ENCODE measurements at places on chromosomes 7 and 10.
A peak's percentile ranks its signal among the peaks of the same experiment; 100 is the strongest.

- no peak for DNase-seq
These were observed 360.1 kb downstream of the TNS3 start for GRCh38 chr7:47221826-47222225.

DNA sequence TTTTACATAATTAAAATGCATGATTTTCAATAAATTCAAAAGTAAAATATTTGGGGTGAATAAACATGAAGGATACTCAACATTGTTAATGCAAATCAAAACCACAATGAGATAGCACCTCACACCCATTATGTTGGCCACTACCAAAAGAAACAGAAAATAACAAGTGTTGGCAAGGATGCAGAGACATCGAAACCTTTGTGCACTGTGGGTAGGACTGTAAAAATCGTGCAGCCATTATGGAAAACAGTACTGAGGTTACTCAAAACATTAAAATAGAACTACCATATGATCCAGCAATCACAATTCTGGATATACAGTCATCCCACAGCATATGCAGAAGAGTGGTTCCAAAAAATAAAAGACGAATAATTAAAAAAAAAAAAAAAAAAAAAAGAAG is 13.1 kb downstream of the EZH2 start:
- DNase-seq = no peak

DNA sequence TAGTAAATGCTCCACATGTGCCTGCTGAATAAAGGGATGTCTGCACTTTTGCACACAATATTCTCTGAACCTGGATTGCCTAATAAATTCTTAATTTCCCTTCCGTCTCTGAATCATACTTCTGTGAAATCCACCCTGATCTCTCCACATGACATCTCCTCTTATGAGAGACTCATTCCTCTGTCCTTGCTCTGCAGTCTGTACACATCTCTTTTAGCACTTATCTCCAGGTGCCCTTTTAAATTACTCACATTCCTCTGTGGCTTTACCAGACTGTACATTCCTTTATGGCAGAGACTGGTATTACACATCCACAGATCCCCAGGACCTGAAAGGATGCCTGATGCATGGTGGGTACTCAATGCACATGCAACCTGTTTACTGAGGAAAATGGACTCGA is 527.6 kb downstream of the PHTF2 start:
- DNase-seq = no peak

DNA sequence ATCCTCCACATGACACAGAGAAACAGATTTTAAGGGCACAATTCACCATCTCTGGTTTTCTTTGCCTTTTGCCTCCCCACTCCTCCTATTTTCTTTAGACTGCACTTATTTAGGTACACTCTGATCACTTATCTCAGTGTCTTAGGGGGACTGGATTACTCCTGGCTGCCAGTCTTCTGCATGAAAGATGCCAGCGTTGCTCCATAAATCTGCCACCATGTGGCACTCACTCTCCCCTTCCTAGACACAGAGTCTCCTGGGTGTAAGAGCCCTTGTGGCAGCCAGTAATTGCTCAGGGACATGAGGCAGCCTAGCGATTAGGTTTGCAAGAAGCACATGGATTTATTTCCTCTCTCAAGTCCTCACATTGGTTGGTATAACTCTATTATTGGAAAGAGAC is 34.5 kb upstream of the RBM20 start:
- DNase-seq = no peak

- no peak for DNase-seq
These were observed 22.2 kb upstream of the BMPER start for GRCh38 chr7:33882950-33883670.

- peak; percentile 58 for DNase-seq
These were observed 115.9 kb upstream of the EEPD1 start for GRCh38 chr7:36037121-36037662.

- DNase-seq = no peak
These were observed 37.1 kb upstream of the SEC61G start for GRCh38 chr7:54796150-54796549.

GRCh38 chr7:31478721-31479120 is 35.2 kb upstream of the ITPRID1 start:
- no peak for DNase-seq

DNA sequence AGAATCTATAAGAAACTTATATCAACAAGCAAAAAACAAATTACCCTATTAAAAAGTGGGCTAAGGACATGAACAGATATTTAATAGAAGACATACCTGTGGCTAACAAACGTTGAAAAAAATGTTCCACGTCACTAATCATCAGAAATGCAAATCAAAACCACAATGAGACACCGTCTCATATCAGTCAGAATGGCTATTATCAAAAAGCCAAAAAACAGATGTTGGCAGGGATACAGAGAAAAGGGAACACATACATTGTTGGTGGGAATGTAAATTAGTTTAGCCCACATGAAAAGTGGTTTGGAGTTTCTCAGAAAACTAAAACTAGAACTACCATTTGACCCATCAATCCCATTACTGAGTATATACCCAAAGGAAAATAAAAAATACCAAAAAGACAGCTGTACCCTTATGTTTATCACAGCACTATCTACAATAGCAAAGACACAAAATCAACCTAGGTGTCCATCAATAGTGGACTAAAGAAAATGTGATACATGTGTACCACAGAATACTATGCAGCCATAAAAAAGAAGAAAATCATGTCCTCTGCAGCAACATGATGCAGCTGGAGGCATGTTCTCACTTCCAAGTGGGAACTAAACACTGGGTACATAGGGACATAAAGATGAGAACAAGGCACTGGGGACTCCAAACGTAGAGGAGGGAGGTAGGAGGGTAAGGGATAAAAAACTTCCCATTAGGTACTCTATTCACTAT is 83.8 kb upstream of the TMEM168 start:
- no peak for DNase-seq

DNA sequence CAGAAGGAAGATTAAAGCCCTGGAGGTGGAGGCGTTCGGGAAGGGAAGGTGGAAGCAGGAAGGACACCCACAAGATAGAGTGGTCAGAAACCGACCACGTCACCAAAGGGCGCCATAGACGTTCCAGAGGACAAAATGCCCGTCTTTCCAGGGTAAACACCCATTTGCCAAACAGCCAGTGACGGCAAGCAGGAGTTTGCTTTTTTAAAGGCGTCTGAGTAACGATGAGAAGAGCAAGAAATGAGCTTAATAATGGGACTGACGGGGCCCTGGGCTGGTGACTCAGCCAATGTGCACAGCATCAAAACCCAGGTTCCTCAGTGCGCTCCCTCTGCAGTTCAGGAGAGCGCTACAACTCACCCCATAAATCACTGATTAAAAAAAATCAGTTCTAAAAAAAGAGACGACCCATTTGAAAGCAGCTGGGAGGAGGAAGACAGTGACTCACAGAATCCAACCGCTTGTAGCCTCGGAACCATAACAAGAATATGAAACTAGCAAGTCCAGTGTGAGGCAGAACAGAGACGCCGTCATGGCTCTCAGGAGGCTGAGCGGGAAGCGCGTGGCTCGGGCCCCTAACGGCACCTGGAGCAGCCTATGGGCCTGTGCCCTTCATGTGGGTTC is 5.9 kb downstream of the DIP2C start:
- no peak for DNase-seq

GRCh38 chr7:39016609-39017008 is 38.9 kb downstream of the POU6F2 start:
- peak; percentile 1 for DNase-seq

DNA sequence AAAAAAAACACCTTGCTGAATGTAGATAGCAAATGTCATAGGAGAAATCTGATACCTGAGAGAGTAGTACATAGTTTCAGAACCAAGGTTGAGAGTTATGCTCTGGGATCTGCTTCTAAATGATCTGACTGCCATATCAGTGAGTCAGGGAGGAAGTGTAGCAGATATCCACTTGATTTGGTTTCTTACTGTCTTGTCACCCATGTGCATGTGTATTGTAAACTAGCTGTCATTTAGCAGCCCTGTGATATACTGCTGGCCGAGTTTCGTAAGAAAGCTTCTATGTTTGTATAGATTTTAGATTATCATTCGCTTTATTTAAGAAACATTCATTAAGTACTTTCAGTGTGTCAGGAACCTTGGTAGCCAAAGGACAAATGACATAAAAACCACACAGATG is 42.0 kb downstream of the SP4 start:
- DNase-seq = no peak

GRCh38 chr10:88546497-88546896 is 36.6 kb downstream of the RNLS start:
- no peak for DNase-seq

DNA sequence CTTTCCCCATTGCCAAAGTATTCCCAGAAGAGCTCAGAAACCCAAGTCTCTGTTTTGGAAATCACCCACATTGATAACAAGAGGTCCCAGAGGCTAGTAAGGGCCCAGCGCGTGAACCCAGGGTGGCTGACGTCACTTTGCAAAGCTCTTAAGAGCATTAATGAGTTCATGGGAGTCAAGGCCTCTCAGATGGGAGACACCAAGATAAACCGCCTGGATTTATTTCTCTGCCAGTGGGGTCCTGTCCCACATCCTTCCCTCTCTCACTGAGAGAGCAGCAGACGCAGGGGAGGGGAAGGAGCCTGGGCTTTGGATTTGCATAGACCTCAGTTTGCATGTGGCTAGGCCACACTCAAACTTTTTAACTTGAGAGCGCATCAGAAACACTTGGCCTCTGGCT is 184.8 kb upstream of the PDE1C start:
- peak; percentile 17 for DNase-seq

DNA sequence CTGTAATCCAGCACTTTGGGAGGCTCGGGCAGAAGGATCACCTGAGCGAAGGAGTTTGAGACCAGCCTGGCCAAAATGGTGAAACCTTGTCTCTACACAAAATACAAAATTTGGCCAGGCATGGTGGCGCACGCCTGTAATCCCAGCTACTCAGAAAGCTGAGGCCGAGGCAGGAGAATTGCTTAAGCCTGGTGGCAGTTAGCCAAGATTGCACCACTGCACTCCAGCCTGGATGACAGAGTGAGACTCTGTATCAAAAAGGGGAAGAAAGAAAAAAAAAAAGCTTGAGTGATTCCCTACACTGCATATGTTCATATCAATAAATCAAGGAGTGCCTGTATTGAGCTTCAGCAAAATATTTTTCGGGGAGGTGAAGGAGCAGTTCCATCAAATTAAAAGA is 45.8 kb upstream of the SRRM3 start:
- no peak for DNase-seq

DNA sequence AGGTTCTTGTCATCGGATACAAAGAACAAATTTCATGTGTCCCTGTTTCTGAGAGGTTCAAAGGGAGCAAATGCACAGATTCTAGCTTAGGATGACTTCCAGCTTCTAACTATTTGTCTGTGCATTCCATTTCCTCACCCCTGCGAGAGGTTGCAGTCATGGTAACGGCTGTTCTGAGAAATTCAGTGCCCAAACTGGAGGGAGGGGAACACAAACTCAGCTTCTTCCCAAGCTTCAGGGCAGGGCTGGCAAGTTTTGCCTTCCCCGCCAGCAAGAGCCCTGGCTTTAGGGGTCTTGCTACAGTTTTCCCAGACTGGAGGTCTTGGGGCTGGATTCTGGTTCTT is 11.1 kb downstream of the FAS start:
- DNase-seq = no peak

DNA sequence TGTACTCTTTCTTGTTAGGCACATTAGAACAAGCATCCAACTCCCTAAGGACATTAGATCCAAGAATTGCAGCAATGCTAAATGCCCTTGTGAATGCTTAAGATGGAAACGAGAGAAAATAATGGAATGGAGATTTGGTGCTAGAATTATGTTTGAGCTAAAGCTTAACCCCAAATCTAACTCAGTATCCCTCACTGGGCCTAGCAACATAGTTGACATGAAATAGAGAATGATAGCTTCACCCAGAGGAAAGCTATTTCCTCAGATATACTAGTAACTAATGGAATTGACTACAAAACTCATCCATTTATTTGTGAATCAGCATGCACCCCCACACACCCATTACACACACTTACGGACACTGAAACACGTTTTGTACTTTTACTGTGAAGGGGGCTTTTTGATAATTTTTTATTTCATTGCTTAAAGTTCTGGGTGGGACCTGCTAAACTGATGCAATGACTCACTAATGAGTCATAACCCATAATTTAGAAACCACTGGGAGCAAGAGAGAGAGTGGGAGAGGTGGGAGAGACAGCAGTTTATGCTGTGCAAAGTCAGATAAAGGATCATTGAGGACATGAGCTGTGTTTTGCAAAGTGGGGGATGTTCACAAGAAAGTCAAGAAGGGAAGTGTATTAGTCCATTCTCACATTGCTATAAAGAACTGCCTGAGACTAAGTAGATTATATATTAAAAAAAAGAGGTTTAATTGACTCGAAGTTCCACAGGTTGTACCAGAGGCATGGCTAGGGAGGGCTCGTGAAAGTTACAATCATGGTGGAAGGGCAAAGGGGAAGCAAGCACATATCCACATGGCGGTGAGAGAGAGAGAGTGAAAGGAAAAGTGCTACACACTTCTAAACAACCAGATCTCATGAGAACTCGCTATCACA is 382.7 kb downstream of the SFMBT2 start:
- no peak for DNase-seq

DNA sequence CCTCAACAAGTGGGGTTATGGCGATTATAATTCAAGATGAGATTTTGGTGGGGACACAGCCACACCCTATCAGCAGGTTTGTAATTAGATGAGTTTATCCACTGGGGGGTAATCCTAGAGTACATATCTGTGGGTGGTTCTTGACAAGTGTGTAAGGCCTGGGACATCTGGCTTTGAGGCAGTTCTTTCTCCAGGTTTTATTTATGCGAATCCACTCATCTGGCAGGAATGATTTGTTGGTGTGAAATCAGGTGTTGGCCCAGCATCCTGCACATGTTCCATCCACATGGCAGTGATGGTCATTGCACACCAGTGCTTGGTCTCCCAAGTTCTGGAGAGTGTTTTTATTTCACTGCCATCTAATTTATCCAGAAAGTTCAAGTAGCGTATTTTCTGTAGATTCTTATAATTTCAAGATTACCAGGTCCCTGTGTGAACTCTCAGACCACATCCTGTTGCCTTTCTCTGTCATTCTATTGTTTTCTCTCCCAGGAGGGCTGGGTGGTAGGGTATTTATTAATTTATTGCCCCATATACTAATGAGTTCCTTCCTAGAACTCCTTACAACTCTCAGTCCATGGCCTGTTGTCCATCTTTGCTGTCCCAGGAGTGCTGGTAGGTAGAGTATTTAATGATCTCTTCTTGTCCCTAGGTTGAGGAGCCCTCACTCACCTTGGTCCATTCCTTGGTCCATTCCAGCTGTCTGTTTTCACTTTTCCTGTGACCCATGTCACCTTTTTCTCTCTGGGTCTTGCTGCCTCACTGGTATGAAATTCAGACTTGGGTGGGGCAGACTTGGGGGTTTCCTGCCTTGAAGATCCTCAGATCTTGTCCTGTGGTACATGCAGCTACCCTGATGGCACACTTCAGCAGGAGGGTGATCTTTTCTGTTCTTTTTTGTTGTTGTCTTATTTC is 10.4 kb downstream of the RALA start:
- DNase-seq = no peak

- DNase-seq = no peak
These were observed 266.4 kb downstream of the CXCL12 start for GRCh38 chr10:44118500-44118899.

DNA sequence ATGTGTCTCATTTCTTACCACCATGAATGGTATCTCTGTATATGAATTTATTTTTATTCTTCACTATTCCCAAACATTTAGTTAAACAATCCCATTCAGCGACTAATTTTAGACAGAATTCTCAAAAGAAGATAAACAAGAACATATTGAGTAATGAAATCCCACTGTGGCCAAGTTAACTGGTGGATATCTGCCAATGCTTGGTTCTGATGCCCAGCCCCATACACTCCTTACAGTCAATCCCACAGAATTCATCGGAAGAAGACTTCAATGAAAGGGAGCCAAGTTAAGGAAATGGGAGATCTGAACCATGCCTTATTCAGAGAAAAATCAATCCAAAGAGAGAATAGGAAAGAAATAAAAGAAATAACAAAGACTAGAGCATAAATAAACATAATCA is 518.0 kb downstream of the XPNPEP1 start:
- DNase-seq = no peak

- no peak for DNase-seq
These were observed 283.5 kb downstream of the WDR11 start for GRCh38 chr10:121134711-121135110.

All from large intestine (tissue), 12 donors.